ENCODE measurements at places on chromosomes 4 and X.

GRCh38 chrX:27336466-27337091 is 126.6 kb downstream of the PPP4R3C start:
- H3K36me3 ChIP-seq: no peaks in the 10 kb centered on the region
- H3K27ac ChIP-seq: no peak overlapping the region
- no peaks in the 10 kb centered on the region for H3K4me1 ChIP-seq

- peaks cover 5% of the 10 kb centered on the region for H3K36me3 ChIP-seq
- H3K4me3 ChIP-seq: no peak overlapping the region
- no peak overlapping the region for H3K27ac ChIP-seq
- DNase-seq: no peak
These were observed 1.7 kb upstream of the MTM1 start for GRCh38 chrX:150566734-150567182.

GRCh38 chr4:113452868-113453620 is 308.5 kb downstream of the CAMK2D start:
- no peak overlapping the region for H3K4me3 ChIP-seq
- no peaks in the 10 kb centered on the region for H3K27me3 ChIP-seq
- H3K36me3 ChIP-seq: peaks cover 27% of the 10 kb centered on the region
- H3K4me1 ChIP-seq: no peaks in the 10 kb centered on the region
- no peak for DNase-seq

GRCh38 chr4:143736861-143737260 is 36.4 kb upstream of the FREM3 start:
- H3K4me3 ChIP-seq: no peak overlapping the region
- no peak for DNase-seq
- H3K36me3 ChIP-seq: no peaks in the 10 kb centered on the region
- H3K27ac ChIP-seq: no peak overlapping the region
- H3K4me1 ChIP-seq: no peaks in the 10 kb centered on the region

DNA sequence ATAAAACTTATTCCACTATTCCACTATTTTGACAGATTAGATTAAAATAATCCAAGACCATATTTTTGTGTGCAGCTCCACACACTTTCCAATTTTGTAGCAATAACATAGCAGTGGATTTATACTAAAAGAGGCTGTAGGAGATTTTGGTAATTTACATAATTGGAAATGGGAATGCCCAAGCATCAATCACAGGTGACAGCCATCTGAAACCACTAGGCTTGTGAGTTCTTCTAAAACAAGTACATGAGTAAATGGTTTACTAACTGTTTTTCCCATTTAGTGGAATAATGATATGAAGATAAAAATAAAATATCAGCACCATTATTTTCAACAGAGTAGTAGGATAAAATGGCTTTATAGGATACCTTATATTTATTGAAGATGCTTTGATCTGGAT is 4.4 kb downstream of the ANK2 start:
- H3K27ac ChIP-seq: no peak overlapping the region
- no peaks in the 10 kb centered on the region for H3K36me3 ChIP-seq
- H3K4me1 ChIP-seq: peaks cover 2% of the 10 kb centered on the region
- peaks cover 2% of the 10 kb centered on the region for H3K27me3 ChIP-seq
- no peak overlapping the region for H3K4me3 ChIP-seq
